Activated CD8-positive, alpha-beta T cell treated with anti-CD3 and anti-CD28 coated beads for 36 hours (primary cell): ENCODE measurements at places on chromosomes 6 and 20. TPM values are rescaled to one million over a fixed set of nuclear protein-coding genes. Genes with fewer than 3 reads are reported as not detected.

RSPO4 gene
- total RNA-seq: not detected

ULBP3 gene
- 0.47 TPM for total RNA-seq

HLA-DQB1 gene
- 6.9 TPM for total RNA-seq

GTSF1L gene
- total RNA-seq: not detected

SCGN gene
- not detected for total RNA-seq

DSTN gene
- total RNA-seq: 56.4 TPM

- H3K4me1 ChIP-seq: peaks cover 3% of the 10 kb centered on the region
- H3K36me3 ChIP-seq: peaks cover 10% of the 10 kb centered on the region
- no peak for DNase-seq
- no peaks in the 10 kb centered on the region for H3K27me3 ChIP-seq
- H3K4me3 ChIP-seq: no peak overlapping the region
Observed at GRCh38 chr6:110646419-110646698, 168.9 kb downstream of the CDK19 start.

DNA sequence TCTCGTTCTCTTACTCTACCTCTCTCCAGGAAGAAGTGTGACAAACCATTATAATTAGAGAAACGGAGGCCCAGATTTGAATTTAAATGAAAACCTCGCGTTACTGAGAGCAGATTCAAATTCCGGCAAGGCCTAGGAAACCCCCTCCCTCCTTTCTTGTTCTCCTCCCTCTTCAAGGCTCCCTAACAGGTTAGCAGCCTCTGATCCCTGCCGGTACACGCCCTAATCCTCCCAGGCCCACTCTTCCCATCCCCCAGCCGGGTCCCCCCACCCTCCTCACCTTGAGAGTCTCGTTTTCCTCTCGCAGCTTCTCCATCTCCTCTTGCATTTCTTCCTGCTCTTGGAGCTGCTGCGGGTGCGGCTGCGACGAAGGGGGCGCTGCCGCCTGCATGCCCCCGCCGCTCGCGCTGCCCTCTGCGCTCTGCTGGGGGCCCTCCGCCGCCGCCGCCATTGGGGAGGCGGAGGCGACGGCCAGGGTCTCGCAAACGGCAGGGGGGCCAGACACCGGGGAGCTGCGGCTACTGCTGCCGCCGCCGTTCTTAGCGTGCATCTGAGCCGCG is 3.8 kb downstream of the MTCL3 start:
- peak overlapping the region; percentile 86 for H3K4me3 ChIP-seq
- DNase-seq: no peak
- H3K27ac ChIP-seq: peak overlapping the region; percentile 65
- H3K27me3 ChIP-seq: peaks cover 31% of the 10 kb centered on the region
- H3K4me1 ChIP-seq: peaks cover 26% of the 10 kb centered on the region
- H3K36me3 ChIP-seq: peaks cover 4% of the 10 kb centered on the region

DNA sequence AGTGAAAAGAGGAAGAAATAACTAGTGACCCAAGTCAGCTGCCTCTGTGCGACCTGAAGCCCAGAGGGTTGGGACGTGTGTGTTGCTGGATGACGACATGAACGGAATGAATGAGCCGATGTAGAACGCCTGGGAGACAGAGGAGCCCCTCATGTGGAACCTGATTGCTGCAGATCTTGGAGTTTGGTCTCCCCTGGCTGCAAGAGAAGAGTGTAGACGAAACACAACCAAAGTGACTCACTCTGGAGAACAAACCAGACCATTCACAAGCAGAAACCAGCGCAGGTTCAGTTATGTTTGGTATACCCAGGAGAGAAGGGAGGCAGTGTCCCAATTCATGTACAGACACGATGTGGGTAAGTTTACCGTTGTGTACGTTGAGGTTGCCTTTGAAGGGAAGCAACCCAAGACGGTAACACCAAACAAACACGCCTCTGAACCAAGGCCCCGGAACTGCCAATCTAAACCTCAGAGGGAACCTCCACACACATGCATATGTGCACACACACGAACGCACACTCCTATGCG is 265.9 kb downstream of the BMP7 start:
- H3K4me1 ChIP-seq: no peaks in the 10 kb centered on the region
- no peaks in the 10 kb centered on the region for H3K27me3 ChIP-seq
- H3K36me3 ChIP-seq: no peaks in the 10 kb centered on the region
- no peak for DNase-seq
- H3K4me3 ChIP-seq: no peak overlapping the region
- no peak overlapping the region for H3K27ac ChIP-seq

DNA sequence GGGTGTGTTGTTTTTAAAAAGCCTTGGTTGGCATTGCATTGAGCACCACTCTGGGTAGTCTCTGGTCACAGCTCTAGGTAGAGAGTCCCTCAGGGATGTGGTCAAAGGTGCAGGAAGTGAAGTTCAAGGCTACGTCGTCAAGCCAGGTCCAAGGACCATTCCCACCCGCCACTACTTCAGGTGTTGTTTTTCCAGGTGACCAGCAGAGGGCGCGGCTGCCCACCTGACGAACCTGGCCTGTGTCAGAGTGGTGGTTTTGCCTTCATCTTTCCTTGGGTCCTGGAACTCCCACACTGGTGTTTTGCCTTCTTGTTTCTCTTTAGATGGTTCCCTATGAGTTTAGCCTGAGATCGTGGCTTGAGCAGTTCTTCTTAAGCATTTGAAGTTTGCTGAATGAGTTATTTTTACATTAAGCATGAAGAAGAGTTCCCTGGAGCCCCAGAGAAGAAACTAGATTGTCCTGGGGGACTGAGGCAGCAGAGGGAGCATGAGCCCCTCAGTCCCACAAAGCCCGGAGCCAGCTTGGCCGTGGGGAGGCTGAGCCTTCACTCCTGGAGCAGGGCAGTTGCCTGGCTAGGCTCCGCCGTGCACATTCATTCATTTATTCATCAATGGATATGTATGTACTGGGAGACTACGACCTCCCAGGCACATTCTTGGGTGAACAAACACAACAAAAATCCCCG is 5.6 kb upstream of the PHACTR3 start:
- no peaks in the 10 kb centered on the region for H3K36me3 ChIP-seq
- H3K27me3 ChIP-seq: peaks cover 26% of the 10 kb centered on the region
- no peaks in the 10 kb centered on the region for H3K4me1 ChIP-seq
- no peak overlapping the region for H3K27ac ChIP-seq
- peak; percentile 62 for DNase-seq

DNA sequence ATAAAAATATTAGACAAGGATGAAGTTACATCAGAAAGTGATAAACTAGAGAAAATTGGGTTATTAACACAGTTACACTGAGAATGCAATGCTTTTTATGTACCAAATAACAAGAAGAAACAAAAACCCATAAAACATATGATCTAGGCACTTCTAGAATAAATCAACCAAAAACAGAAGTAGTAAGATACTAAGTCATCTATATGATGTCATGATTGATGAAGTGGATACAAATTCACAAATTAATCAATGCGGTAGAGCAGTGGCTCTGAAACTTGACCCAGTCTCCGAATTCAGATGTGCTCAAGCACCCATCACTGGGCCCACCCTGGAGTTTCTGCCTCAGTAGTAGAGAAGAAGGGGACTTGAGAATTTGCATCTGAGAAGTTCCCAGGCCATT is 112.1 kb upstream of the SSTR4 start:
- no peak for DNase-seq
- H3K27me3 ChIP-seq: peaks cover 3% of the 10 kb centered on the region
- H3K4me3 ChIP-seq: no peak overlapping the region

- no peaks in the 10 kb centered on the region for H3K36me3 ChIP-seq
- H3K27ac ChIP-seq: no peak overlapping the region
- H3K4me1 ChIP-seq: no peaks in the 10 kb centered on the region
- no peak for DNase-seq
Observed at GRCh38 chr6:118401325-118401975, 146.6 kb upstream of the PLN start.

DNA sequence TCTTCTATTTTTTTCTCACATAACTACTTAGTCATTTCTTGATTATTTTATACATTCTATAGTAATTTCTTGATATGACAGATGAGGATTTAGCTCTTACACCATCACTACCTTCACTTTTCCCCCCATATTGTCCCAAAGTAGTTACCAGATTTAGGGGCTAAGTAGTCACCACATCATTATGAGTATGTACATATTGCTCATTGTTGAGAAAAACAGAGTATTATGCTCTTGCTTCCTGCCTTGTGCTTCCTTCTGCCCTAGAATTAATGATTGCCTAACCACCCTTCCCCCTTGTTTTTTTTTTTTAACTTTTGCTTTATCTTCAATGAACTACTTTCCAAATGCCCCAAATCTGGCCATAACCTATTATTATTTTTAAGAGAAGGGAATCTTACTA is 6.8 kb upstream of the HLA-B start:
- H3K4me3 ChIP-seq: no peak overlapping the region
- peaks cover 12% of the 10 kb centered on the region for H3K27me3 ChIP-seq
- DNase-seq: no peak
- H3K36me3 ChIP-seq: no peaks in the 10 kb centered on the region
- H3K4me1 ChIP-seq: peaks cover 24% of the 10 kb centered on the region
- H3K27ac ChIP-seq: no peak overlapping the region

- no peak for DNase-seq
- H3K27ac ChIP-seq: no peak overlapping the region
Observed at GRCh38 chr6:130167655-130168054, 55.1 kb downstream of the SAMD3 start.

- H3K27ac ChIP-seq: no peak overlapping the region
- peaks cover 17% of the 10 kb centered on the region for H3K27me3 ChIP-seq
- H3K36me3 ChIP-seq: no peaks in the 10 kb centered on the region
- H3K4me3 ChIP-seq: no peak overlapping the region
Observed at GRCh38 chr6:107627969-107628368, 138.1 kb downstream of the SOBP start.

GRCh38 chr20:38454556-38455473 is 17.8 kb upstream of the RALGAPB start:
- DNase-seq: no peak
- H3K27ac ChIP-seq: no peak overlapping the region
- H3K27me3 ChIP-seq: no peaks in the 10 kb centered on the region
- no peak overlapping the region for H3K4me3 ChIP-seq
- peaks cover 12% of the 10 kb centered on the region for H3K4me1 ChIP-seq
- peaks cover 9% of the 10 kb centered on the region for H3K36me3 ChIP-seq

GRCh38 chr6:1763404-1763803 is 153.7 kb downstream of the FOXC1 start:
- no peaks in the 10 kb centered on the region for H3K27me3 ChIP-seq
- no peak for DNase-seq
- no peak overlapping the region for H3K4me3 ChIP-seq
- H3K4me1 ChIP-seq: peaks cover 4% of the 10 kb centered on the region
- no peak overlapping the region for H3K27ac ChIP-seq

DNA sequence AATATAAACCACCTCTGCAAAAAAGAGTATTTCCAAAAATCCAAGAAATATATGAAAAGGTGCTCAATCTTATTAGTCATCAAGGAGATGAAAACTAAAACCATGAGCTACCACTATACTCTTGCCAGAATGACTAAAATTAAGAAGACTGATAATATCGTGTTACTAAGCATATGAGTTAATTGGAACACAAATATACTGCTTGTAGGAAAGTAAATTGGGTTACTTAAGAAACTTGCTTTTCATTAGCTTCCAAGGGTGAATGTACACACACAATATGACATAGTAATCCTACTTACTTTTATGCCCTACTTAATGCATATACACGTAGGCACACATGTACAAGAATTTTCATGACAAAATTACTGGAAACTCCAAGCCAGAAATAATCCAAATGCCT is 3.4 kb downstream of the THEMIS start:
- H3K36me3 ChIP-seq: peaks cover 42% of the 10 kb centered on the region
- peak overlapping the region; percentile 99 for H3K4me3 ChIP-seq
- no peaks in the 10 kb centered on the region for H3K27me3 ChIP-seq
- DNase-seq: no peak
- peak overlapping the region; percentile 100 for H3K27ac ChIP-seq

GRCh38 chr6:42403421-42403820 is 48.3 kb downstream of the TRERF1 start:
- H3K27ac ChIP-seq: no peak overlapping the region
- H3K27me3 ChIP-seq: no peaks in the 10 kb centered on the region
- DNase-seq: no peak
- no peaks in the 10 kb centered on the region for H3K36me3 ChIP-seq
- peaks cover 70% of the 10 kb centered on the region for H3K4me1 ChIP-seq

GRCh38 chr6:155455766-155456165 is at the start of gene NOX3:
Gene NOX3, minus strand, starts transcription at chr6:155455839. Its CDS starts 39 bp downstream, at chr6:155455800.
- H3K4me3 ChIP-seq: no peak within 1 kb of the TSS
- no peaks in the 10 kb centered on the region for H3K4me1 ChIP-seq
- no peak within 1 kb of the TSS for H3K27ac ChIP-seq
- no peaks in the 10 kb centered on the region for H3K36me3 ChIP-seq

- no peak for DNase-seq
- no peak overlapping the region for H3K27ac ChIP-seq
- no peaks in the 10 kb centered on the region for H3K4me1 ChIP-seq
- H3K27me3 ChIP-seq: peaks cover 2% of the 10 kb centered on the region
- no peak overlapping the region for H3K4me3 ChIP-seq
- H3K36me3 ChIP-seq: no peaks in the 10 kb centered on the region
Observed at GRCh38 chr20:20802328-20802727, 89.9 kb upstream of the RALGAPA2 start.

GRCh38 chr6:17392978-17393891 is at the start of gene CAP2:
Gene CAP2, plus strand, starts transcription at chr6:17393595. Its CDS starts 27,961 bp downstream, at chr6:17421556.
- H3K27me3 ChIP-seq: peaks cover 55% of the 10 kb centered on the region
- peaks cover 4% of the 10 kb centered on the region for H3K4me1 ChIP-seq
- H3K36me3 ChIP-seq: peaks cover 1% of the 10 kb centered on the region
- peak; percentile 3 for DNase-seq
- no peak within 1 kb of the TSS for H3K27ac ChIP-seq
- peak within 1 kb of the TSS; percentile 62 for H3K4me3 ChIP-seq

GRCh38 chr6:72984981-72985665 is 240.2 kb downstream of the KHDC1L start:
- no peaks in the 10 kb centered on the region for H3K27me3 ChIP-seq
- H3K4me1 ChIP-seq: no peaks in the 10 kb centered on the region
- no peak overlapping the region for H3K27ac ChIP-seq
- H3K36me3 ChIP-seq: peaks cover 11% of the 10 kb centered on the region
- H3K4me3 ChIP-seq: no peak overlapping the region

DNA sequence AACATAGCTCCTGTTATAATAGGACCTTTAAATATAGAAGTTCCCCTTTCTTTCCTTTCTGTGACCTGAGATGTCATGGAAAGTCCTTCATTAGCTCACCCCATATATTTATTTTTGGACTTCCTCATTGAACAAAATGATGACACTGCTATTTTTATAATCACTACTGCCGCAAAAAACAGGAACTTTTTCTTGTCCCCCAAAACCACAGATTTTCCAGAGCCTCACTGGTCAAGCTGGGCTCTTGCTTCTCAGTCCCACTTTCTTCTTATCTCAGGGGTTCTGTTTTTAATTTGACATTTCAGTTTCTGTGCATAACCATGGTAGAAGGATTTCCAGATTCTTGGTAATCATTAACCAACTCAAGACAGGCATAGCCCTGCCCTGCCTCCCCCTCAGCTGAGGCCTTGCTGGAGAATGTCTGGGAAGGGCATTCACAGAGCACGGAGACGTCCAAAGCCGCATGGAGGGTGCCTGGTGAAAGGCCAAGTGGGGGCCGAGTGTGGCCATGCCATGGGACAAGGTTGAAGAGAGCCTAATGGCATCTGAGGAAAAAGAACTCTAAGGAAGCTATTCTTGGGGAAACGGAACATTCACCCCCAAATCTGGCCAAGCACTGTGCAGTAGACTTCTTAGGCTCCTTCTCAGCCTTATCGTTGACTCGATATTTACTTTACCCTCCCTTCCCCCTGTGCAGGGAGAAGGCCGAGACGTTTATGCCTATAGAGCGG is 73.7 kb downstream of the EDN1 start:
- no peaks in the 10 kb centered on the region for H3K36me3 ChIP-seq
- H3K4me3 ChIP-seq: no peak overlapping the region
- no peaks in the 10 kb centered on the region for H3K4me1 ChIP-seq
